ENCODE measurements at places on chromosomes 1 and 21.
A peak's percentile ranks its signal among the peaks of the same experiment; 100 is the strongest.

DNA sequence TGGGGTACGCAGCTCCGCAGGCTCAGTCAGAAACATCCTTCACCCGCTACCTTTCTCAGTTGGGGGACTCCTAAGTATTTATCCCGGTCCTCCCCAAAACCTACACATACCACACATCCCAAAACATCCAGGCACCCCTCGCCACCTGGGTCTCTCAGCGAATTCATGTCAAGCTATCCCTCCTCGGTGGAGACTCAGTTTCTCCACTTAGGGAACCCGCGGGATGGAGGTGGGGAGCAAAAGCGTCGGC, 1.3 kb upstream of the ZBTB7B start:
- no peak for DNase-seq

DNA sequence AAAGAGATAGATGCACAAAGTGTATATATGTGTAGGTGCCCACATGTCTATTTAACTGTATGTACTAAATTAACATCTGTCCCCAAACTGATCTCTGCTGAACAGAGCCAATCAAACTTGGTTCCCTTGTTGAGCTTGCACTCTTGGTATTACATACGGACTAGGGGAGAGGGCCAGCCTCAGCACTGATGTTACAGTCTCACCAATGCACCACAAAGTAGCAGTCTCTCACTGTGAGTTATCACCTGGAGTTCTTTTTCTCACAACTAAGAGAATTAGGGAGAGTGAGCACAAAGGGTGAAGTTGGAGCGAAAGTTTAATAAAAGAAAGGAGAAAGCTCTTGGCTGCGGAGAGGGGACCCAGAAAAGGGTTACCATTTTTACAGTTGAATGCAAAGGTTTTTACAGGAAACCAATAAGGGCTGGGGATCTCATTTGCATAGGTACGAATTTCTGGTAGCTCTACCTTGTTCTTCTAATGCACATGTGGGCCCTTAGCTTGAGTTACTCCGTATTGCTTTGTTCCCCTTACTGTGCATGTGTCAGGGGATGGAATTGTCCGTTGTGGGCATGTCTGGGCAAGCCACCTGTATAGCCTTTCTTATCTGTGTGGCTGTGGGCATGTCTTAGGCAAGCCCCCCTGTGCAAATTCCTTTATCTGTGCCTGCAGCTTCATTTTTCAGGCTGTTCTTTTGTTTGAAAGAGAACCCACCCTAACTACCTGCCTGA, 13.3 kb upstream of the CHI3L2 start:
- no peak for DNase-seq

DNA sequence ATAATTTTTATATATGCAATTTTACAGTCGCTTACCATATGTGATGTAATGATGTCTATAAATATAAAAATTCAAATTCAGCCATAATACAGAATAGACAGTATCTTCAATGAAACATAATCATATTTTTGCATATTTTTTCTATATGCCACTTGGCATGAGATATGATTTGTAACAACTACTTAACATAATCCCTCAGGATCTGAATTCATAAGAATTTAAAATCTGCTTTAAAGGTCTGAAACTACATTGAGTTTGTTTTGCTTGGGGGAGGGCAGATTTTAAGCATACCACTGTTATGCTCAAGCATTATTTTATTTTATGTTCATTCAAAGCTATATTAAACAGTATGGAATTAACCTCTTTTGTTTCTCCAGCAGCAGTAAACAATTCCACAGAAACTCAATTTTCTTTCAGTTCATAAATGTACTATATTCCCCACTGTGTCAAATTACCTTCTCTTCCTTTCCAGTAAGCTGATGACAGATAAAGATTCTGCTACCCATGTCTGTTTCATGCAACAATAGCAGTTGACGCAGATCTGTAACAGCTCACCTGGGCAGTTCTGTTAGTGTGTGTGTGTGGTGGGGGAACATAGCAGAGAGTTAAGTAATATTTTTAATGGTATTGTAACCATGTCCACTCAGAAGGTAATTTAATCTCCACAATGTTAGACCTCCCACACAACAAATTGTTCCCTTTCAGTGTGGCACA, 224.8 kb downstream of the NTNG1 start:
- no peak for DNase-seq

- DNase-seq = no peak
Observed at GRCh38 chr1:84668185-84668584, 22.1 kb downstream of the SSX2IP start.

DNA sequence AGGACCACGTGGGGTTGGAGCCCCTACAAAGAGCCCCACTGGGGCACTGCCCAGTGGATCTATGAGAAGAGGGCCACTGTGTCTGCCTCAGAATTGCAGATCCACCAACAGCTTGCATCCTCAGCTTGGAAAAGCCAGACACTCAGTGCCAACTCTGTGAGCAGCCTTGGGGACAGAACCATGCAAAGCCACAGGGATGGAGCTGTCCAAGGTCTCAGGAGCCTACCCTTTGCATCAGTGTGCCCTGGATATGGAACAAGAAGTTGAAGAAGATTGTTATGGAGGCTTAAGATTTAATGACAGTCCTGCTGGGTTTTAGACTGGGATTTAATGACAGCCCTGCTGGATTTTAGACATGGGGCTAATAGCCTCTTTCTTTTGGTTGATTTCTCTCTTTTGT, 1670.9 kb downstream of the PLA2G4A start:
- no peak for DNase-seq

DNA sequence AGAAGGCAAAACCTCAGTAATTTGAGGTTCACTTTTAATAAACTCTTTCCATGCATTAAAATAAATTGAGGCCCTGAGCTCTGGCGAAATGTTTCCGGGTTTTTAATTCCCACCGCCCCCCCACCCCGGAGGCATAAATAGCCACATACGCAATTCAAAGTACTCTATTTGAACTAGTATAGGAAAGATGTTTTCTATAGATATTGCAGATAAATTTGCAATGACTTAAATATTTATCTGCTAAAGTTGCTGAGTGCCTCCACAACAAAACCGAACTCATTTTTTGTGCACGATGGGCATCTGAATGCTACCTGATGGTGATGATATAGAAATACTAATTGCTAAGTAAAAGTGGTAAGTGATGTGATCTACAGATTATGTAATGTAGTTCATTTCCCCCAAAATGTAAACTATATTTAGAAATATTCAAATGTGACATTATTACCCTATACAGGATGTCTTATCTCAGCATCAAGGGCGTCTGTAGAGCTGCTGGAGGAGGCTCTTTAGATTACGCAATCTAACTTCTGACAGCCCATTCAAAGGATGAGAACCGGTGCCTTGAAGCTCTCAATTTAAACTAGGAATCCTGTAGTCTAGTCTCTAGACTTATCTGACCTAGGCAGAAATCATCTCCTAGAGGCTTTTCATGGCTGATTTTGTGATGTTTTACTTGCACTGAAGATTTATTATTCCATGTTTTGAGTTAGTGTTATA, 8.5 kb downstream of the IRF2BP2 start:
- DNase-seq = no peak

- no peak for DNase-seq
Observed at GRCh38 chr1:67348586-67349252, 41.0 kb downstream of the IL12RB2 start.

DNA sequence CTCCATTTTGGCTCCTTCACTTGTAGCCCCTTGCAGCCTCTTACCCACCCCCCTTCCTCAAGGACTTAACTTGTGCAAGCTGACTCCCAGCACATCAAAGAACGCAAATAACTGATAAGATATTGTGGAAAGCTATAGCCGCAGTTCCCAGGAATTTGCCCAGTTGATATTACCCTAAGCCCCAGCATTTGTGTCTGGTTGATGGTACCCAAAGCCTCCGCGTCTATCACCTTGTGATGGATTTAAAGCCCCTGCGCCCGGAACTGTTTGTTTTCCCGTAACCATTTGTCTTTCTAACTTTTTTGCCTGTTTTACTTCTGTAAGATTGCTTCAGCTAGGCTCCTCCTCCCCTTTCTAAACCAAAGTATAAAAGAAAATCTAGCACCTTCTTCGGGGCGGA, 5.9 kb downstream of the YARS1 start:
- no peak for DNase-seq

- DNase-seq = no peak
Observed at GRCh38 chr1:174989536-174990220, 10.1 kb upstream of the CACYBP start.

- peak; percentile 85 for DNase-seq
Observed at GRCh38 chr1:31373056-31373896, at the start of gene FABP3. TSS of gene FABP3 (minus strand) at chr1:31373076. CDS start at chr1:31373014, 62 bp downstream.

DNA sequence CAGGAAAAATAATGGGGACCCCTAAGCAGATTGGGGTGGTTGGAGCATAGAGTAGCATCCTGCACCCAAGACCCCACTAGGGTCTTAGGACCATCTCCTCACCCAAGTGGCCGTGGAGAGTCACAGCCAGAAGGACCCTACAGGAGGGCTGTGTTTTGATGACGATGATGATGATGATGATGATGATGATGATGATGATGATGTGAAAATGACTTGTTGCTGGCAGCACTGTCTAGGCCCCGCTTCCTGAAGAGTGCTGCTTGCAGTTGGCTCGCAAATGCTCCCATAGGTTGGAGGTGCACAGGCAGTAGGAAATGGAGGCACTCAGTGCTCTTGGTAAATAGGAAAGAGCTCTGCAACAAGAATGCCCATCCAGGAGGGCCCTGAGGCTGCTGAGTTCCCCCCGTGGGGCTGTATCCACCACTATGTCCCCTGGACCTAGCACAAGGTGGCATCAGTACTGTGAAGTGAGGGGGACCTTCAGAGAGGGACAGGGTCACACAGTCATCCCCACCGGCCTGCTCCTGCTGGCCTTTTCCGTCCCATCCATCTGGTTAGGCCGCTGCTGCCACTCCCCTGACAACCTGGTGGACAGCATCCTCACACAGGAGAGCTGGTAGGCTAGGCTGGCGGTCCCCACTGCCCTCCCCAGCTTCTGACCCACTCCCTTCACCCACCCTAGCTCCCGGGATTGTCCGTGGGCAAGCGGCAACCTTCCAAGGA, 139.6 kb downstream of the FOXD2 start:
- DNase-seq = no peak

DNA sequence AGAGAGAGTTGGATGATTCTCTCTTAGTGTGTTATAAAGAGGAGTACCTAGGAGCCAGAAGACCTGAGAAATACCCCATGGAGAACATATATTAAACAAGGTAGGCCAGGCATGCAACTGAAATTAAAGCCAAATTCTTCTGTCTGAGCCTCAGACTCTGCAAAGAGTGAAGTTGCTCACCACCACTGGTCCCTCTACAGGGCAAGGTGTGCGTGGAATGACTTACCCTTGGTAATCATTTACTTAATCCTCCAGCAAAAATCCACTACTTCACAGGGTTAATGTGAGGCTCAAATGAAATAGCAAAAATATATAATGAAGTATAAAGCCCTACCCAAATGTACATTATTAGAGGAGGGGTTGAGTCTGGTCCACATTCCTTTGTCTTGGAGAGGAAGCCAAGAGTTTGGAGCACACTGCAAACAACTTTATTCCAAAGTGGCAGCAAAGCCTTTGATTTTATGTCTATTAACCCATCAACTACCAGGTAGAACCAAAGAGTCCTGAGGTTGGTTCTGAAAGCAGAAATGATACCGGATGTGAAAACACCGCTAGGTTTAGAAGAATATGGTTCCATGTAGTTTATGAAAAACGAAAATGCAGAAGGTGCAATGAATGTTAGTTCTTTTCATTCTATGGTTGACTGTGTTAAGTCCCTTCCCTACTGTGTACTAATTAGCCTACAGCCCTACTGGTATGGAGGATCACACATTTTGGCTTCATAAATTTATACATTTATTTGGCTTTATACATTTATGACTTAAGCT, 8.5 kb downstream of the SSR2 start:
- DNase-seq = no peak

GRCh38 chr1:173024543-173024942, 26.2 kb downstream of the TNFSF18 start:
- DNase-seq = no peak

DNA sequence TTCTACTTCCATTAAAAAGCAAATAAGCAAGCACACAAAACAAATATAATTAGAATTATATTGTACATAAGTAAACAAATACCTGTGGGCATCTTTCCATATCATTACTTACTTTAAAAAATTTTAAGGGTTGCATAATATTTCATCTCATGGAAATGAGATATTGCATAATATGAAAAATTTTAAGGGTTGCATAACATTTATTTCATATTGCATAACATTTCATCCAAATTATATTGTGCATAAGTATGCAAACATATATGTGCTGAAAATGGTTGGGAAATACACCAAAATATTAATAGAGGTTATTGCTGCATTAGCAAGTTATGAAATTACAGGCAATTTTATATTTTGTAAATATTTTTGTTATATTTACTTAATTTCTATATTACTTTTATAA, 213.7 kb downstream of the KCNH1 start:
- DNase-seq = no peak

DNA sequence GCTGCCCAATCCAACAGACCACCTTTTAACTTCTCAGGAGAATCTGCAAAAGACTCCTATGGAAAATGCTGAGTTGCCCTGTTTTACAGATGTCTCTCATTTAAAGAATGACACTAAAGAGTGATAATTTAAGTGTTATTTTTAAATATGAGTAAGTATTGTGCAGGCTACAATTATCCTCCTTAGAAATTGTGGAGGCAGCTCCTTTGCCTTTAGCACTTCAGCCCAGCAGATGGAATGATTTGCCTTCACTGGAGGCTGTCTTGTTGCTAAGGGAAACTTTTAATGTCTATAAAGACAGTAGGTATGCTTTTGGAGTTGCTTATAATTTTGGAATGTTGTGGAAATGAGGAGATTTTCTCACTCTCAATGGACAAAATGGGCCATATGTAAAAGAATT, 1345.5 kb downstream of the NCAM2 start:
- DNase-seq = no peak

DNA sequence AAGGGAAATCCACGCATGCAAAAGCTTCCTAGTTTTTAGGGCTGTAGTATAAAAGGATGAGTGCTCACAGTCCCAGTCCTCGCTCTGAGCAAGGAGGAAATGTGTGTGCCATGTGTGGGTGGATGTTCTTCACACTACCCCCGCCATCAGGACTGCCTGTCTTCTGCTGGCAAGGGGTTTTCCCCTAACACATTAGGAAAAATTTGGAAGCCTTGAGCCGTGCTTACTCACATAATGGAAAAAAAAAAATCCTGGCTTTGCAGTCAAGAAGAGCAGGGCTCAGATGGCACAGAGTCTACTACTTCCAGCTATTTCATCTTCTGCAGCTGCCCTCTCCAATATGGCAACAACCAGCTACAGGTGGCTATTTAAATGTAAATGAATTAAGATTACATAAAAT, 363.1 kb downstream of the PLPP3 start:
- DNase-seq = no peak

- DNase-seq = no peak
Observed at GRCh38 chr1:26814377-26814776, 12.1 kb upstream of the ZDHHC18 start.

GRCh38 chr1:164769486-164770130, 210.6 kb downstream of the PBX1 start:
- no peak for DNase-seq

GRCh38 chr21:45506241-45506817, 35.9 kb downstream of the SLC19A1 start:
- DNase-seq = no peak

GRCh38 chr1:12348113-12348512, 118.3 kb downstream of the VPS13D start:
- no peak for DNase-seq

GRCh38 chr1:175206687-175207086, 14.1 kb upstream of the KIAA0040 start:
- no peak for DNase-seq

All from heart right ventricle (tissue), 16 donors.